Osteocyte (in vitro differentiated cells): ENCODE measurements at places on chromosomes 7 and 10.

GRCh38 chr7:50273301-50273700, 31.2 kb upstream of the IKZF1 start:
- DNase-seq, result no peak

DNA sequence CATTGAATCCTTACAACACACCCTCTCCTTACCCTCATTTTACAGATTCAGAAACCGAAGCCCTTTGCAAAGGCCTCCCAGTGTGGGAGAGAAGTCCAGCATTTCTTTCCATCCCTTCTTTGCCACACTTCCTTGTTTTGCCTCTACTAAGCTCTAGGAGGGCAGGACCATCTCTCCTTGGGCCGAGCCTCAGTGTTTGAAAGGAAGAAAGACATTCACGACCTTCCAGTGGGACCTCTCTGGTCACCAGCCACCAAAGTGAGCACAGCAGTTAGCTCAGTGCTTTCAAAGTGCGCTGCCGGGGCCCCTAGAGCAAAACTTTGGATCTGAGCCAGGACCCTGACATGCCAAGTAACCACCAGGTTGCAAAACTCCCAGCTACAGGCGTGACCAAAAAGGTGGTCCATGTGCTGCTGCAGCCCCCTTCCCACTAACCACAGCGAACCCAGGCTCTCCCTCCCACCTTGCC, 12.4 kb downstream of the CTBP2 start:
- DNase-seq, result no peak

GRCh38 chr7:81415181-81415580, 354.7 kb downstream of the HGF start:
- DNase-seq, result no peak

DNA sequence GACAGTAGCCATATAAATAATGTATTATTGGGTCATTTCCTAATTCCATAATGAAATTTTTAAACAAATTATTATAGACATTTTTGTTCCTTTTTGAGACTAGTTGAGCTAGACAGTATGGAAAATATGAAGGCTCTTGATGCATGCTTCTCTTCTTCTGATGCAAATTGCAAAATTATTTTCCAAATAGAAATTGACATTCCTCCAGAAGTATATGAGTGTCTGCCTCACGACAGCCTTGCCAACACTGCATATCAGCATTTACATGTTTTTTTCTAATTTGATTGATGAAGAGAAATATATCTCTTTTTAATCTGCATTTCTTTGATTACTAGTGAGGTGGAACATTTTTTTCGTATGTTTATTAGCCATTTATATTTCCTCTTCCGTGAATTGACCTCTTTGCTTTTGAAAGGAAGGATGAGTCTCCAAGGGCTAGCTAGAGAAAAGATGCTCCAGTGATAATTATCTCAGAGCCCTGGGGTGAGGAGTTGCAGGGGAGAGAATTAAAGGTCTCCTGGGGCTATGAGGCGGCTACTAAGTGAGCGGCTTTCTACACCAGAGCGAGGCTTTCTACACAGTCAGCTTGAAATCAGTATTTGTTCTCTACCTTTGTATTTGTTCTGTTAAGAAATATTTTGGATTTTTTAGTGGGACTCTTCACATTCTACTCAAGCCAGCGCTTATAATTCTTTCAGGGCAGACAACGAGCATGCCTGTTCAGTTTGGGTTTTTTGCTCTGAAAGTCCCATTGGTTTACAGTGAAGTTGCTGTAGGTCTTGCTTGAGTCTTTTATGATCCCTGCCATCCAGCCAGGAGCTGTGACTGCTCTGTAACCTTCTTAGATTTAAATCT, 712.2 kb upstream of the GALNT17 start:
- no peak for DNase-seq

GRCh38 chr10:128158021-128158795, 32.0 kb upstream of the MKI67 start:
- DNase-seq, result no peak

- no peak for DNase-seq
Observed at GRCh38 chr10:113044016-113044755, 94.1 kb downstream of the TCF7L2 start.

DNA sequence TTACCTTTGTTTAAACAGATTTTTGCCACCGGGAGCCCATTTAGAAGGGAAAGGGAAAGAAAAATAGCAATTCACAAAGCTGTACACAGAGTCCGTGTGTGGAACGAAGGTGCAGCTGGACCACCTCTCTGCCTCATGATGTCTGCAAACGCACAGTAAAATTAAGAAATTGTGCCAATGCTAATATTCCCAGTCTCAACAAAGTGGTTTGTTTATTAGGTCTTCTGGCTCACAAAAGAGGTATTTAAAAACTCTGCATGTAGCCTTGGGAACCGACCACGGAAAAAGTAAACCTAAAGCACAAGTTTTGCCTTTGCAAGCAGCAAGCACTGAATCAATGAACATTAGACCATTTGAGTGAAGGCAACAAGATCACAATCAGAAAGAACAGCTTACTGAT, 57.7 kb downstream of the CREB3L2 start:
- DNase-seq, result no peak
